Stimulated activated CD8-positive, alpha-beta memory T cell treated with anti-CD3 and anti-CD28 coated beads, Interleukin-7, amount 100 ng/mL, for 1 hour (primary cell): ENCODE measurements at places on chromosomes 1 and 21.

GRCh38 chr1:52633291-52633754, 355 bp downstream of the SHISAL2A start:
- no peak for DNase-seq

DNA sequence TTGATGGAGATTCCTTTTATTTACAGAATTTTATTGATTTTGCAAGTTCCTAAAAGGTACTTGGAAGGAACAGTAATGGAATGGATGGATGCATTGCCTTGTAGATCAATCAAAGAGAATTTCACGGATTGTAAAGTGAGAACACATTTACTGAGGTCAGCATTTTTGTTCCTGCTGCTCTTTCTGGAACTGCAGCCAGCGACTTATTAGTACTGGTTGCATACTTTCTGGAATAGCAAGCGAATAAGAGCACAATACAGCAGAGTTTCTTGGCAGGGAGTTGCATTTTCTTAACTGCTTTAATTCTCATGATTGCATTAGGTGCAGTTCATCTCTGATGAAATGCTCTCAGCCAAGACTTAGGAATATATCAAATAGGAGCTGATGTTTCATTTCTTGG, 106.1 kb upstream of the CHODL start:
- DNase-seq: no peak

- no peak for DNase-seq
Observed at GRCh38 chr1:193973428-193973827, 787.0 kb upstream of the B3GALT2 start.

- DNase-seq: no peak
Observed at GRCh38 chr1:235820061-235820460, 46.6 kb downstream of the LYST start.

- no peak for DNase-seq
Observed at GRCh38 chr1:27604579-27605299, 795 bp upstream of the AHDC1 start.
